ENCODE measurements at places on chromosomes 12 and 14. TPM values are rescaled to one million over a fixed set of nuclear protein-coding genes. Genes with fewer than 3 reads are reported as not detected.

DNA sequence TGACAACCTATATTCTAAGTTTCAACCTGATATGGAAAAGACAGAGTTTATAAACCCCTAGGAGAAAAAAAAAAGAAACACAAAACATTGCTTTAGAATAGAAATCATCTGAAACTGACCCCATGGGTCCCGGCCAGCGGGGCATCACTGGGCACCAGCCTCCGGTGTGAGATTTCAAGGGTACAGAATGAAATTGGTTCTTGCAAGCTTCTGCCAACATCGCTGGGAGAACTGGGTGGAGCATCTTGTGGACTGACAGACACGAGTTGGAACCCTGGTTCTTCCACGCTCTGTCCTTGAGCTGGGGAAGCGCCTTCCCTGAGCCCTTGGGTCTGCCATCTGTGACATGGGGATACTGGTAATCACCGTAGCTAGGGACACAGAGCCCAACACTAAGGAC, 173.6 kb downstream of the PHETA1 start:
- DNase-seq = no peak

Gene BCL11B
- total RNA-seq = 0.90 TPM

DNA sequence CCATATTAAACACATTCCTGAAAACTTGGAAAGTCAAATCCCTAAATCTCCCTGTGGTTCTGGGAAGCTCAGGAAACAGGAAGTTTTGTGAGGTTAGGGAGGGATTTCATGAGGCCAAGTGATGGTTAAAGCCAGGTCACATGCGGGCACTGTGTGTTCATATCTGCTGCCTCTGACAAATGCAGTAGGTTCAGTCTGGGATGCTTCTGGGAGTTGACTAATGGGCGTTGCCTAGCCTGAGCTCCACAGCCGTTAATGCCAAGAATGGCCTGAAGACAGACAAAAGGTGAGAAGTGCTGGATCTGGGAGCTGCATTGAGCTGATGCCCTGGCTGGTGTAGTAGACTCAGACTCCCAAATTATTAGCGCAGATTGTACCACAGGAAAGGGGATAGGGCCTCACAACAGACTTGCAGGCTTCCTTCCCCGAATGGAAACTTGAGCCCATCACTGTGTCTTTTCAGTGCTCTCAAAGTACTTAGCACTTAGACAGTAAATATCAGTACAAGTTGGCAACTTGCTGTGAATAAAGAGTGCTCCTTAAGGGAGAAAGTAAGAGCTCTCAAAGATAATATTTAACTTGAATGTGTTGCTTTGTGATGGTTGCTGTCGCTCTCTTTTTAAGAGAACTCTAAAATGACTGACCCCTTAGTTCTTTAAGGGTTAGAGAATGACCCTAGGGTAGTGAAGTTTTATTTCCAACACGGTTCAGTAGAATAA, 17.3 kb downstream of the GSG1 start:
- DNase-seq = no peak

DNA sequence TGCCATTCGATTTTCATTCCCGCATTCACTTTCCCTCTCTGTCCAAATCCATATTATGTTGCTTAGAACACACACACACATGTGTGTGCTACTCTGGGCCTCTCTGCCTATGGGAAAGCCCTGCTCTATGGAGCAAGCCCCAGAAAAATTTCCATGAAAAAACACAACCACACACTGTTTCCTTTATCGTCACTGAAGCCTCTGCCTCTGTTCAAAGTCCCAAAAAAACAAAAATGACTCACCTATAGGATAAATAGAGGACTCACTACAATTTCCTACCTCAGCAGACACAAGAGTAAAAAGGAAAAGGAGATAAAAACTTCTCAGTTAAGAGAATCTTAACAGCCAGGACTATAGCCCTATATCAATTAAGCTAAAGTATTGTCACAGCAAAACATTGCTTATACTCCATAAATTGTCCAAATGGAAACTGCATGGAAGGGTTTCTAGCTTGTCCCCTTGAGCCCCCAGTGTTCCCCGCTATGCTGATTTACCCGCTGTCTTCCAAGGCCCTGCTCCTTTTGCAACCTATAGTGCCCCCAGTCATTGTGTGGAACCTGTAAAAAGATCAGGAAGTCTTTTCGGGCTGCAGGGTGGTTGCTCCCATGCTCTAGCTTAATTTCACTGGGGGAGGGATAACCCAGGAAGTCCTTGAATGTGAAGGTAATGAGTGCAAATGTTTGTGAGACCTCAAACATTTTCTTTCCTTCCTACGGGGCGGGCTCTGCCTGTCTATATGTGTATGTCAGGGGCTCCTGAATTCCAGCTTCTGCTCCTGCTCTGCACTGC, 11.1 kb upstream of the PIP4K2C start:
- no peak for DNase-seq

- DNase-seq = no peak
These were observed 33.0 kb upstream of the FGF23 start for GRCh38 chr12:4412465-4412864.

DNA sequence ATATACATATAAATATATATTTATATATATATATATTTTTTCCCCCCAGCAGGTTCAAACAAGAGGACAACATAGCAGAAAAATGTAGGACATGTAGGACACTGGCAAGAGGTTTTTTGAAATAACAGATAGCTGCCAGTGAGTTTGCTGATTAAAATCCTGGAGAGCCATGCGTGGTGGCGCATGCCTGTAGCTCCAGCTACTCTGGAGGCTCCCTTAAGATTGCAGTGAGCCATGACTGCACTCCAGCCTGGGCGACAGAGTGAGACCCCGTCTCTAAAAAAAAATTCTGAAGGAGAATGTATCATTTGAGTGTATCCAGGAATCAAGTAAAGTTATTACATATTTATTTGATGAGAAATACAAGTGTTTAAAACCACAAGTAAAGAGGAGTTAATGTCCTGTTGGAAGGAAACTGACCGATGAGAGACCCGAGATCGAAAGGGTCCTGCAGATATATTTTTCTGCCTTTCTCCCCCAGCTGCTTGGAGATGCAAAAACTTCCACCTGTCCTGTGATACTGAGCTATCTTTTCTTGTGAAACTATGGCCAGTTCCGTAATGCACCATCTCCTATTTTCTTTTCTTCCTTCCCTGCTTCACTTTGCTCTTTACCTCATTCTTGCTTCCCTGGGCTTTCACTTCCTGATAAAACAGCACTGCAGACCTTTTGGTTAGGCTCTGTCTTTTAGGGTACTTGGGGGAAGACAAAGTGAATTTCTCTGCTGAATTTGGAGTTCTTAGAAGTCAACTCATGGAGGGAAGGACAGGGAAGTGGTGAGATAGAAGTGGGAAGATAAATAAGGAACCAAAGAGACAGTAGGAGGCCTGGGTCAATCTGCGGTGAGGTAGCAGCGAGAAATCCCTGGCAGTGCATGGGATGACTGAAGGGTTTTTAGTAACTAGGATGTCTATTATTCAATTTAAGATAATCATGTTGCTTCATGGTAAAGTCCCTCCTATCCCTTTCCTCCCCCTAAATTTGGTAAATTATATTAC, 41.2 kb upstream of the SLC2A13 start:
- no peak for DNase-seq

- DNase-seq = no peak
These were observed 28.1 kb downstream of the TRPV4 start for GRCh38 chr12:109804820-109805761.

Gene LRRC74A
- not detected for total RNA-seq

- peak; percentile 97 for DNase-seq
These were observed 214.8 kb downstream of the CHST11 start for GRCh38 chr12:104671409-104672095.

DNA sequence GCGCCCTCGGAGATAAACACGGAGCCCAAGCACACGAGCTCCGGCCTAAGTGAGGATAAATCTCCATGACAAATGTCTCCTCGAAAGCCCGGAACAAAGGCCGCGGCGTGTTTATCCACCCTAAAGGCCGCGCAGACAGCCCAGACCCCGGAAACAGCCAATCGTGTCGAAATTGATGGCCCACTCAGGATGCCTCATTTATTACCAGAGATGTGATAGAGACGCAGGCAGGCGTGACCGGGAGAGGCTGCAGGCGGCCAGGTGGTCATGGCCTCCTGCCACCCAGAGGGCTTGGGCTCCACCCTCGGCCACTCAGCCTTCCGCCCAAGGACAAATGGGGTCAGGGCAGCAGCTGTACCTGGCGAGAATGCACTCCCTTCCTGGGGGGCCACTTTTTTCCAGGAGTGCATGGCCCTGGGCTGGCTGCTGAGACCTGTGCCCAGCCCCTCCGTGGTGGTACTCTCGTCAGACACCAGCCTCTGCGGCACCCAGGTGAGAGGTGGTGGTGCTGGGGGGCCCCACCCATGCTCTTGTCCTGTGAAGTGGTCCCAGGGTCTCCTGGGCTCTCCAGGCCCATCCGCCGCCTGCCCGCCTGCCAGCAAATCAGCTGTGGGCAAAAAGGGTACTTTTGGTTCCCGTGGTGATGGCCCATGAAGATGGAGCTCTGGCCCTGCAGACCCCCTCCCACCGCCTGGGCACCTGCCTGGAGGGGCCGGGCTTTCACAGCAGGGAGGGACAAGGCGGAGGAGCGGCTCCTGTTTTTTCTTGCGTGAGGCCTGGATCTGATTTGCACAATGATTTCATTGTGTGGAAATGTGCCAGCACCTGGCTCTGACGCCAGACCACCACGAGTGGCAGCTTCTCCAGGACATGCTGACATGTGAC, 211.5 kb upstream of the C14orf180 start:
- no peak for DNase-seq

DNA sequence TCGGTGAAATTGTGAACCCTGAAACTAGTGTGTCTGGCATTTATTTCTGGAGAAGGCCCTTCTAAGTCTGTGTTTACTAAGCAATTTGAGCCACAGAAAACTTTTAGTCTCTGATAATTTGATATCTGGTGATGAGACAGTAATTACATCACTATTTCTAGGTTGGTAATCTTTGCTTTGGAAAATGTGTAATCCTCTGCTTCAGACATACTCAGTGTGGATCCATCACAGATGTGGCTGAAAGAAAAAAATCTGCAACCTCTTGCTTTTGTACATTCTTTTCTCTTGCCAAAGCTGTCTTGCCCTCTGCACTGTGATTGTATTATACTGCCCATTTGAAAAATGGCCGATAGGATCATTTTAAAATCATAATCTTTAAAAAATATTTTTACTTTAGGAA, 78.1 kb downstream of the PELI2 start:
- DNase-seq = no peak

- DNase-seq = no peak
These were observed 871.8 kb downstream of the RPS29 start for GRCh38 chr14:48714366-48714765.

Gene RND1
- total RNA-seq = 0.06 TPM

DNA sequence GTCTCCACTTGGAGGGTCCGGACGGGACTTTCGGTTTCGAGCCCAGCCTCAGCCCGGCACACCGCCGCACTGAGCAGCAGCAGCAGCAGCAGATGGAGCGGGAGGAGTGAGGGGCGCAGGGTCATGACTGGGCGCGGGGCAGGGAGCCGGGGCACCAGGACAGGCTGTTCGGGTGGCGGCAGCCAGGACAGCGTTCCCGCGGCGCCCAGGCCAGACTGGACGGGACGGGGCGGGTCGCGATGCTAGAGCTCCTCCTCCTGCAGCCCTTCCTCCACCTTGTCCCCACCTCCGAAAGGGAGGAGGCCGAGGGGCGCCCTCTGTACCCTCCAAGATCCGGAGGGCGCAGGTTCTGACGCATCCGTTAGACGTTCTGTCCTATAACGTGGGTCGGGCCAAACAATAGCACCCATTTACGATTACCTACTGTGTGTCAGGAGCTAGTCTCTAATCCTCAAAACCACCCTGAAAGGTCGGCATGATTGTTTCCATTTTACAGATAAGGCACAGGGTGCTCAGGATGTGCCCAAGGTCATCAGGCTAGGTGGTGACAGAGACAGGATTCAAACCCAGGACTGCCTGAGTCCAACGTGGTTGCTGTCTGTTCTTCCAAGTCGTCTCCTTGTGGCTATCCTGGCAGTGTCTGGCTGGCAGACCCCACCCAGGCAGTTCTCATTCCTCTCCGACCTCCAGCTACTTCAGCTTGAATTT, at the start of gene FKBP11:
Gene FKBP11 (minus strand): TSS at position 189 of the 708 bp plus-strand sequence. CDS start 64 bp downstream, at position 125.
- DNase-seq = no peak

DNA sequence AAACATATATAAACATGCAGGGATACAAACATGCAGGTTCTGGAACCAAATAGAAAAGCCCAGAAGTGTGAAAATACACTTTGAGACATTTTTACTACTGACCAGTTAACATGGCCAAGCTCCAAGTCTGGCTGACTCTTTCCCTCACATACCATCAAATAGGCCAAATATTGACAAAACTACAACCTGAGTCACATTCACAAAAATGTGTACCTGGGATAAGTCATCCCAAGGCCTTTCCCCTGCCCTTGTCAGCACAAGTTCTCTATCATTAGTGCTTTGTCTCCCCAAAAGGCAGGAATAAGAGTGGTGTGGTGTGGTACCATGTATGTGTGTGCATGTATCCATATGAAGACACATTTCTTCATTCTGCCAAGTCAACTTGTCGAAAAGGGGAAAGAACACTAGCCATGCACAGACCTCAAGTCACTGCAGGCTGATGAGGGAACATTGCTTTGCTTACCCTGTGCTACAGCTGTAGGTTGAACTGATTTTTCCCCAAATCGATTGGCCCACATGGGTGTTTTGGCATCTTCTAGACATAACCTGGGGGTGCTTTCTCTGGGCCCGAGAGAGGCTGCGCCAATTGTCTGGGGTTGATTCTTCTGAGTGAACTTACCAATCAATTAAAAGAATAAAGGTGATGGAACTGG, 14.9 kb downstream of the HOXC4 start:
- DNase-seq = no peak

- peak; percentile 89 for DNase-seq
These were observed 8.9 kb downstream of the RSRC2 start for GRCh38 chr12:122517877-122518276.

DNA sequence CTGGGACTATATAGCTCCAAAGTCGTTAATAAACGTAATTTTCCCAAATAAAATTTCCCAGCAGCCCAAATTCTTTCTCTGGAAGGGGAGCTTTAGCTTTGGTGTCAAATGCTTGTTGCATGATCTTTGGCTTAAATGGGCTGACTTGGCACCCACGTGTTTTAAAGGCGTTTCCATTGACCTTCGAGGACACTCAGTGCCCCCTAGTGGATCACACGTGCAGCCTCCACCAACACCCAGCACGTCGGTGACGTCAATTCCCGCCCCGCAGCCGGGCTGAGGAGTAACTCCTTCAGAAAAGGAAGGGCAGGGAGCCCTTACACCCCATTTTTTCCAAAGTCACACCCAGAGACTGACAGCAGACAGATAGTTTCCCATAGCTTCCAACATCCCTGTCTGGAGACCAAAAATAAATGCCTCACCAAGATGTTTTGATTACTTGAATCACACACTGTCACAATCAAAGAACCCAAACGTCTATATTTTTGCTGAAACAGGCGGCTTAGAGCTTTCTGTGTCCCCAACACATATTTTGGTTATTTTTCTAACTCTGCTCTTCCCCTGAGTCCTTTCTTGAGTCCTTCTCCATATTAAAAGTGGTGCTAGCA, 707.9 kb downstream of the AACS start:
- DNase-seq = peak; percentile 74

Measured in H4 (cell line).